ENCODE measurements at places on chromosomes 13 and 19.

GRCh38 chr19:6564393-6564792 lies 26.6 kb downstream of the CD70 start:
- no peak for DNase-seq

DNA sequence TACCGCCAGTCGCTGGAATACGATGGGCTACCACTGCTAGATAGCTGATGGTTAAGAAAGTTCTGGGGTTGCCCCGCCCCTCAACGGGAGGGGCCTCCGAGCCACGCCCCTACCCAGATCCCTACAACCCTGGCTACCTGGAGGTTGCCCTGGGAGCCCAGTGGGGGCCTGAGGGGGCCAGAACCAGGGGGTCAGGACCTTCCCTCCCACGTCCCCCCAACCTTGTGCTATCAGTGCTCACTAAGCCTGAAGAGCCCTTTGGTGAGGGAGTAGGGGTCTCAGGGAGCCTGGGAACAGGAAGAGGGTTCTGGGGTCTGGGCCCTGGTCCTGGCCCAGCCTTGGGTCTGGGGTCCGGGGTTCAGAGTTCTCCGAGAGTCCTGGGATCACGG lies 8.9 kb downstream of the OCEL1 start:
- DNase-seq = peak; percentile 58

DNA sequence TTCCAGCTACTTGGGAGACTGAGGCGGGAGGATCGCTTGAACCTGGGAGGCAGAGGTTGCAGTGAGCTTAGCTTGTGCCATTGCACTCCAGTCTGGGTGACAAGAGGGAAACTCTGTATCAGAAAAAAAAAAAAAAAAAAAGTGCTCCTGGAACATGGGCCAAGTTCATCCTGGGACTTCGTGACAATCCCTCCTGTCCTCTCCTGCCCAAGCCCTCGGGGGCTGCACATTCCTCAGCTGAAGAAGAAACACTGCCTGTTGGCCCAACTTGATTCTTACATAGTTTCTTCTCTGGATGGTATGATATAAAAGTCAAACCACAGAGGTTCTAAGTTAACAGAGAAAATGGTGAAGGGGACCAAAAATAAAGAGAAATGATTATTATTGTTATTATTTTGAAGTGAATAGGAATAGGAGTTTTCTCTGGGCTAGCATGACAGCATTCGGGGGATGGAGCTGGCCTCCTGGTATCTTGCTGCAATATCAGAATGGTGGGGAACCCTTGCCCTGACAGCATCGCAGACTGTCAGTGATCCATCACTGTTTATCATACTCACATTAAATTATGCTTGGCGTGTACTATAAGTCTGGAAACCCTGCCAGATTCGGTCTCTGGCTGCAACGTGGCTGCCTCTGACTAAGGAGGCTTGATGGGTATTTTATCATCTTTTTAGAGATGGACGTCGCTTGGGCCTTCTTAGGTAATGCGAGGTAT lies 113.7 kb upstream of the OXGR1 start:
- DNase-seq = no peak

DNA sequence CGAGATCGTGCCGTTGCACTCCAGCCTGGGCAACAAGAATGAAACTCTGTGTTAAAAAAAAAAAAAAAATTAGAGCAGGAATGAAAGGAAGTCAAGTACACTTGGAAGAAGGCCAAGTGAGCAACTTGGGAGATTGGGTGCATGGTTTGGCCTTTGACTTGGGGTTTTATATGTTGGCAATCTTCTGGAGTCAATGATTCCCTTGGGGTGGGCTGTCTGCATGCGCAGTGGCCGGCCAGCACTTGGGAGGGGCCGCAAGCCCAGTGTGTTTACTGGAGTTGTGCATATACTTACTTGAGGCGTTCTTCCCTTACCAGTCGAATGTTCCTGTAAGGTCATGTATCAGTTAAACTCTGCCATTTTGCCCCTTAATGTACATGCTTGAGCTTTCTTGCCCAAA lies 103.9 kb downstream of the FAM216B start:
- DNase-seq = no peak

GRCh38 chr13:87622971-87623370 lies 48.2 kb upstream of the SLITRK5 start:
- no peak for DNase-seq
